ENCODE measurements at places on chromosomes 7 and 10.

- no peak for DNase-seq
Observed at GRCh38 chr10:109156396-109156795, 766.9 kb downstream of the XPNPEP1 start.

DNA sequence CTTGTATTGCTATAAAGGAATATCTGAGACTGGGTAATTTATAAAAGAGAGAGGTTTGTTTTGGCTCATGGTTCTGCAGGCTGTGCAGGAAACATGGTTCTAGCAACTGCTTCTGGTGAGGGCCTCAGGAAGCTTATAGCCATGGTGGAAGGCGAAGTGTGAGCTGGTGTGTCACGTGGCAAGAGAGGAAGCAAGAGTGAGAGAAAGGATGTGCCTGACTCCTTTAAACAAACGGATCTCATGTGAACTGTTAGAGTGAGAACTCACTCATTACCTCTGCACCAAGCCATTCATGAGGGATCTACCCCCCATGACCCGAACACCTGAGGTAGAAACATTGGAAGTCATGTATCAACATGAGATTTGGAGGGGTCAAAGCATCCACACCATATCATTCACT, 7.7 kb upstream of the ITPRIP start:
- no peak for DNase-seq

DNA sequence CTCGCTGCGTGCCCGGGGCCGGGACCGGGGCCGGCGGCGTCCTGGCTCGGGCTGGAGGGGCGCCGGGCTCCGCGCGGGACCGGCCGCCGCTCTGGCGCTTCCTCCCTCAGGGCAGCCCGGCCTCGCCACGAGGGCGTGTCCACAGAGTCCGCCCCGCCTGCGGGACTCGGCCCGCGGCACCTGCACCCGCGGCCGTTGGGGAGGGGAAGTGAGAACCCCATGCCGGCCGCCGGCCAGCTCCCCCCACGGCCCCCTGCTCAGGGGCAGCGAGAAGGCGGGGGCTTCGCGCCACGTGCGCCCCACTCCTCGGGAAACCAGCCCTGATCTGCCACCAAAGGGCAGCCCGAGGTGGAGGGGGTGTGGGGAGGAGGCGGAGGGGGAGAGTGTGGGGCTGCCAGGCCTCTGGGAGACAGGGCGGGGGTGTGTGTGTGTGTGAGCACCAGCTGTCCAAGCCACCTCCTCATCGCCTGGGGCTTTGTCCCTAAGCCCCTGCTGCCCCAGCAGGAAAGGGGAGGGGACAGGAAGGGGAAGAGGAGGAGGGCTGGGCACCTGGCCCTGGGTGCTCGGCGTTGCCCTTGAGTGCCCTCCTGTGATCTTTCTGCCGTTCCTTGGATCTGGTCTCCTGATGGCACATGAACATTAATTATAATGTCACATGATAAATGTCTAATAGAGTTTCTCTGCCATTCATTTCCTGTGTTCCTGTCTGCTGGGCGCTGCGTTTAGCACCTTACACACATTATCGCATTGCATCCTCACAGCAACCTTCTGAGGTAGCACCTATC, at the start of gene PIK3AP1:
Gene PIK3AP1 (minus strand): TSS at position 93 of the 785 bp plus-strand sequence. CDS start 120 bp downstream, outside the sequence.
- DNase-seq: peak; percentile 74

GRCh38 chr7:122849322-122849956, 36.8 kb downstream of the CADPS2 start:
- DNase-seq: no peak

DNA sequence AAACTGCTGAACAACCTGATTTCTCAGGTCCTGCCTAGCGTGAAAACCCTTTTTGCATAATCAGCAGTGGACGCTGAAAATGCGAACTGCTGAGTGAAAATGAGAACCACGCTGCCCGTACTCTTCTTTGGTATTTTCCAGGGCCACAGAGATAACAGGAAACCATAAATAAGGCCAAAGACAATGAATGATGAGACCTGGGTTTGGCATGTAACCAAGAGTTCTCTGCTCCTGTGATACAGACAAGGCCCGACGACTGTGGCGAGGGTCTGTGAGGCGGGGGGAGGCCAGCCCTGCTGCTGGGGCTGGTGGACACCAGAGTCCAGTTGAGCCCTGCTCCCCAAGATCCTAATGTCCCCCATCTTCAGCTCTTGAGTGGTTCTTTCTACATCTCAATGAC, 236.0 kb downstream of the WDR11 start:
- no peak for DNase-seq

DNA sequence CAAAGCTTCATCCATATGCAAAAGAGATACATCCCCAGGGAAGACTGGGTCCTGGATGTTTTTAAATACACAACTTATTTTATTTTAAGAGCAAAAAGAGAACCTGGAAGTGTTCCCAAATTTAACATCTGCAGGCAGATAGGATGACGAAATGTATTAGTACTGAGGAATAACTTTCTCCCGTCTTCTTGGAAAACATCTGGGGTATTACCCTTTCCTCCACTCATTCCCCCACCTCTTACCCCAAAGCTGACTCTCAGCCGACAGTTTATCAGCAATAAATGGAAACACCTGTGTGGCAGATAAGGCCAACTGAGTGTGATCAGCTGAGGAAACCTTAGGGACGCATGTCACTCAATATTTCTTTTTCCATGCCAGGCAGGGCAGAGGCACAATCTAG, 435.6 kb upstream of the NPVF start:
- DNase-seq: no peak

DNA sequence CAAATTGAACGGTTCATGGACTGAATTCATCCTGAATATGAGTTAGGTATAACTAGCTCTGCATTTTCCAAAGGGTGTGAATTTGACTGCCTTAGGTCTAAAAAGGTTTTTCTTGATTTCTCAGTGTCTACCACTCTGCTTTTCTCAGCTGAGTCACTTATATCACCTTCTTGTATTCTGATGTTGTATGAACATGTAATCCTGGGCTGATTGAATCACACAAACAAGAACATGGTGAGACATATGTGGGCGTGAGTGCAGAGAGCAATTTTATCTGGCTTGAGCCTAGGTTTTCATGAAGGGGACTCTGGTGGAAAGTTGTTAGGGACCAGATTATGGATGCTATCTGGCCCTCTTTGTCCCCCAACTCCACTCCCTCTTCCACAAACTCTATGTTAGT, 239.8 kb downstream of the SUGCT start:
- no peak for DNase-seq

- DNase-seq: no peak
Observed at GRCh38 chr7:151089893-151090730, 3.8 kb downstream of the AGAP3 start.

- no peak for DNase-seq
Observed at GRCh38 chr10:78755877-78756455, 312.8 kb upstream of the ZMIZ1 start.

DNA sequence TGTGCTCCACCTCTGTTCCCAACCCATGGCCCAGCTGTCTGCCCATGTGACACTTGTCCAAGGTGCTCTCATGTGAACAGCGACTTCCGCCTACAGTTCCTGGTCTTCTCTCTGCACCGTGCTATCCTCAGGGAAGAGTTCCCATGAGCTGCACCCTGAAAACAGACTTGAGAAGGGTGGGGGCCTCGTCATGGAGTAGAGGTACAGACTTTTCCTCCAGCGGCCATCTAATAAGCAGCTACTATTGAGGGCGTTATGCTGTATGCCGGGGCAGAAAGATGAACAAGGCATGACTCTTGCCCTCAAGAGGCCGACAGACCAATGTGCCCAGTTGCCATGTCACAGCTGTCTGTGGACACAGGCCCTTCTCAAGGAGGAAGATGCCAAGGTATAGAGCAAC, 25.4 kb upstream of the LYZL1 start:
- DNase-seq: no peak

- peak; percentile 30 for DNase-seq
Observed at GRCh38 chr7:11830582-11831155, 1.3 kb downstream of the THSD7A start.

GRCh38 chr10:13099666-13100348, at the start of gene OPTN:
Gene OPTN (plus strand): TSS chr10:13100163. CDS start chr10:13109123, 8,960 bp downstream.
- DNase-seq: peak; percentile 89

- no peak for DNase-seq
Observed at GRCh38 chr7:98452791-98453190, 51.9 kb upstream of the BAIAP2L1 start.

DNA sequence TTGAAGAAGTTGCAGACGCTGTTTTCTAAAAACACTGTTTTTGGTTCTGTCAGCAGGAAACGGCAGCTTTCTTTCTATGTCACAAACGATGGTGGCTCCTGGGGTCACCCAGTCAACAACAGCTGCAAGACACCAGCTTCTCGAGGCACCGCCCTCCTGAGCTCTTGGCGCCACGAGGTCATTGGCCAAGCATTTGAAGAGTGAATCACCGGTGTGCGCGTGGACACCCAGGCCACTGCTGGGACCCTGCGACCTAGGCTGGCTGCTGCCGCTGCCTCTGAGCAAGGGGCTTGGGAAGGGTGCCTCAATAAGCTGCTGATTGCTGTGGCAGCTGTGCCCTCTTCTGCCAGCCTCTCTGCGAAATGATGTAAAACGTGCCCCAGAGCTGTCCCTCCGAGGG, 22.5 kb upstream of the VIPR2 start:
- no peak for DNase-seq

- DNase-seq: no peak
Observed at GRCh38 chr10:100966887-100967286, 2.4 kb upstream of the SEMA4G start.

DNA sequence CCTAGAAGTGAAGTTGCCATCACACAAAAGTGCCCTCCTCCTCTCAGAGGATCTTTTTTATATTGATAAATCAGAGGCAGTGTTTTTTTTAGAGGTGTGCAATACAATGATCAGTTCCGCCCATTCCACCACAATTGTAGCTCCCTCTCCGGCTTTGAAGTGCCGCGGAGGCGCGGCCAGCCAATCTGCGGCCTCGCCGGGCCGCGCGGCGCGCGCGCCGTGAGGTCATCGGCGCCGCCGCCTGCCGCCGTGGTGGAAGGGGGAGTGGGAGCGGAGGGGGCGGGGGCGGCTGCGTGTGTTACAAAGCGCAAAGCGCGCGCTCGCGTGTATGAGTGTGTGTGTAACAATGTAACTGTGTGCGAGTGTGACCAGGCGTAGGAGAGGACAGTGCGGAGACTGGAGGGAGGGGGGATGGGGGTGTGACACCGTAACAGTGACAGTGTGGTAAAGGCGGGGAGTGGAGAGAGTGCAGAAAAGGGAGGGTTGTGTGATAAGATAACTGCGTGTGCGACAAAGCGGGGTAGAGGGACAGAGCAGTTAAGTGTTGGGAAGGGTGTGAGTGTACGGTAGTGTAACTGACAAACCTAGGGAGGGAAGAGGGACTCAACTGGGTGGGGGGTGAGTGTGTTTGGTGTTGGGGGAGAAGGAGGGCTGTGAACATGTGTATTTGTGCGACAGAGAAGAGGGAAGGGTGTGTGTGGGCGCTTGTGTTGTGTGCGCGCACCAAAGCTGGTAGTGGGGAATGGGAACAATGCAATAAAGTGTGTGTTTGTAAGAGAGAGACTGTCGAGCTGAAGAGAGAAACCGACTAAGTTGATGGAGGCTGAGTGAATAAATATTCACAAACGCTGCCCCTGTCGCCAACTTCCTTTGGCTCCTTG, at the start of gene SP8:
Gene SP8 (minus strand): TSS at position 108 of the 881 bp plus-strand sequence. CDS start 88 bp downstream, at position 20.
- DNase-seq: peak; percentile 63

GRCh38 chr10:131563411-131563810, 251.9 kb upstream of the TCERG1L start:
- DNase-seq: no peak

DNA sequence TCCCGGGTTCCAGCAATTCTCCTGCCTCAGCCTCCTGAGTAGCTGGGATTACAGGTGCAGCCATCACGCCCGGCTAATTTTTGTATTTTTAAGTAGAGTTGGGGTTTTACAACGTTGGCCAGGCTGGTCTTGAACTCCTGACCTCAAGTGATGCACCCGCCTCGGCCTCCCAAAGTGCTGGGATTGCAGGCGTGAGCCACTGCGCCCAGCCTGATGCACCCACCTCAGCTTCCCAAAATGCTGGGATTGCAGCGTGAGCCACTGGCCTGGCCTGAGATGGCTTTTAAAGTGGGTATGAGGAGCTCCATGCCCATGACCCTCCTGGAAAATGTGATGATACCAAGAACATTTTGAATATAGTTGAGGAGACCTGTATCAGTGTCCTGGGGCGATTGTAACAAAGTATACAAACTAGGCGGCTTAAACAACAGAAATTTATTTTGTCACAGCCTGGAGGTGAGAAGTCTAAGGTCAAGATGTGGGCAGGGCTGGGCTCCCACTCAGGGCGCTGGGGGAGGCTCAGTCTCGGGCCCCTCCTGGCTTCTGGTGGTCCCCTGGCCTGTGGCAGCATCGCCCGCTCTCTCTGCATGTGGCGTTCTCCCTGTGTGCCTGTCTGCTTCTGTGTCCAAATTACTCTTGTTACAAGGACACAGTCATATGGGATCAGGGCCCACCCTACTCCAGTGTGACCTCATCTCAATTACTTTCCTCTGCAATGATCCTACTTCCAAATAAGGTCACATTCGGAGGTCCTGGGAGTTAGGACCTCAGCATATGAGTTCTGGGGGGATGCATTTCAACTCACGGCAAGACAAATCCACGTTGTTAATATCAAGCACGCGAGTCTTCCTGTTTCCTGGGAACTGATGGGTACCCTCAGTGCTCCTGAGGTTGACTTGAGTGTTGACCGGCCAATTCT, 108.8 kb downstream of the ACTR3B start:
- DNase-seq: no peak

GRCh38 chr7:99899830-99900519, 19.4 kb downstream of the TRIM4 start:
- no peak for DNase-seq

GRCh38 chr10:5582736-5583135, 58.0 kb downstream of the CALML3 start:
- DNase-seq: no peak

- no peak for DNase-seq
Observed at GRCh38 chr10:59944339-59944935, 38.1 kb upstream of the CCDC6 start.

- DNase-seq: no peak
Observed at GRCh38 chr10:17528306-17528862, 74.0 kb upstream of the ST8SIA6 start.

- no peak for DNase-seq
Observed at GRCh38 chr7:1536743-1537534, 6.4 kb downstream of the MAFK start.

GRCh38 chr7:158861004-158861787, 4.8 kb downstream of the DYNC2I1 start:
- DNase-seq: no peak

- DNase-seq: peak; percentile 16
Observed at GRCh38 chr7:42493436-42494198, 256.6 kb upstream of the GLI3 start.

GRCh38 chr7:70631718-70632117, 500.2 kb upstream of the GALNT17 start:
- no peak for DNase-seq

DNA sequence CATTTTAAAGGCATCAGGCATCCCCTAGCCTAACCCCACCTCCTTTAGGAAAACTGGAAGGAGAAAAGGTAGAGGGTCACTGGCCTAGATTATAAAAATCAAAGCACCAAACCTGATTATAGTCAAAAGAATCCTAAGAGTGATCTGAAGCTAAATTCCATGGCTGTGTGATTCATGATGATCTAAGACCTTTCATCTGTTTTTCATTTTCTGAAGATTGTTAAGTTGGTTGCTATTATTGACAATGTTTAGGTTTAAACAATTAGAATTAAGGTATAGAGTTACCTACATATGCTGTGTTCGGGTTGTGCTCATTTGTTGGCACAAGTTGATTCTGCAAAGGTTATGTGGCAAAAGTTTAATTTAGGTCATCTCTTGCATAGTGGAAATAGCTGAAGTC, 148.7 kb downstream of the BICC1 start:
- no peak for DNase-seq

- no peak for DNase-seq
Observed at GRCh38 chr7:115038158-115038557, 116.3 kb downstream of the MDFIC start.

- no peak for DNase-seq
Observed at GRCh38 chr7:34973400-34973760, 63.9 kb downstream of the DPY19L1 start.

GRCh38 chr10:105534086-105534485, 893.0 kb downstream of the SORCS3 start:
- no peak for DNase-seq
